ENCODE measurements at places on chromosomes 11 and 22. TPM values are rescaled to one million over a fixed set of nuclear protein-coding genes. Genes with fewer than 3 reads are reported as not detected.

GLYAT gene
- not detected for total RNA-seq

NTM gene
- 41.5 TPM for total RNA-seq

PATE4 gene
- total RNA-seq, result not detected

SPTBN2 gene
- 1.1 TPM for total RNA-seq

- DNase-seq, result no peak
Measured at GRCh38 chr22:39422101-39422500, 22.5 kb downstream of the TAB1 start.

GRCh38 chr11:108929241-108929640 is 264.4 kb downstream of the DDX10 start:
- peak; percentile 31 for DNase-seq

- peak; percentile 63 for DNase-seq
Measured at GRCh38 chr11:85941380-85941973, 86.3 kb downstream of the CCDC83 start.

DNA sequence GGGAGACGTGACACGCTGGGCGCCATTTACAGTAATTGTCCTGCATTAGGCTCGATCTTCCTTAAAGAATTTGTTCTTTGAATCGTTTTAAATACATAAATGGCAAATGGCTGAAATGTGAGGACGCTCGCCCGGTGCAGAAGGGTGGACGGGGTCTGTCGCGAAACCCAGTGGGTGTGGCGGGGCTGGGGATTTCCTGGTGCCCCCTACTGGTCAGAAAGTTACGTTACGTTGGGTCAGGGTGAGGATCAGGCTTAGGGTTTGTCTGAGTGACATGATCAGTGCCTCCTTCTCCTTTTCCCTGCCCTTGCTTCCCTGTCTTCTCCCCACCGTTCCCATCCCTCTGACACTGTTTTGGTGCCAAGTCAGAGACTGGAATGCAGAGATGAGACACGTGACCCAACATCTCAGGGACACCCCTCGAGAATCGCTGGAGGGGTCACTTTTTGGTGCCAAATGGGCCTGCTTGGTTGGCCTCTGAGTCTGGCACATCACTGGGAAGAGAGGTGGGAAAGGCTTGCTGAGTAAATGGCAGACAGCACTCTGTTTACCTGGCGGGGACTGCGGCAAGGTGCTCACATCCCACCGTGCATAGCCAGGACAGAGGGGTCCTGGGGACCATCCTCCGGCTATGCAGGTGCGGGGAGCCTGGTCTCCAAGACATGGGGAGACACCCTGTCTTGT is 1107.6 kb downstream of the BRD1 start:
- DNase-seq, result no peak

GRCh38 chr11:117885777-117886176 is 9.3 kb upstream of the FXYD6 start:
- peak; percentile 77 for DNase-seq
